AG04450 (cell line): ENCODE measurements at places on chromosomes 12 and 14.

DNA sequence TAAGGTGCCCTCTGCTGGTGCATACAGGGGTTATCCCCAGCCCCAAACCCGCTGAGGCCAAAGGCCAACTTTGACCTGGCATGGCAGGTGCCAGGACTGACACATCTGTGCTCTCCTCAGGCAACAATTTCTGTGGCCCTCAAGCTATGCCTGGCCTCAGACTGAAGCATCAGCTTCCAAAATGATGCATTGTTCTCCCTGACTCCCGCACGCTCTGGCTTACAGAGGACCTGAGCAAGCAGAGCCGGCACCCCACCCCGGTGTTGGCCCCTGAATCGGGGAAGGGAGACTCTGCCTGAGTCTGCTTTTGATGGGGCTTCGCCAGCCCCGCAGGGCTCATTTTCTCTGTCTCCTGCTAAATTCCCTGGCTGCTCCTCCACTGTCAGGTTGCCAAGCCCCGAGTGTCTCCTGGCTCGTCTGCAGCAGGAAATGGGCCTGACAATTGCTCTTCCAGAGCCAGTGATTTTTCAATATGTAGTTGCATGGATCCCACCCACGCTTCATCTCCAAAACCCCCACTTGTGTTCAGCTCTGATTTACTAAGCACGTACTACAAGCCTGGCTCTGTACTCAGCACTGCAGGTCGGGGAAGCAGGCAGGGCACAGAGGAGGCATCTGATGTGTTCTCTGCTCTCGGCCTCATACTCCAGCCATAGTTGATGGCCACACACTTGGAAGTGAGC, 126.1 kb downstream of the SLC38A6 start:
- no peak for DNase-seq

GRCh38 chr14:69580009-69580577, 5.4 kb upstream of the CCDC177 start:
- peak; percentile 91 for DNase-seq

DNA sequence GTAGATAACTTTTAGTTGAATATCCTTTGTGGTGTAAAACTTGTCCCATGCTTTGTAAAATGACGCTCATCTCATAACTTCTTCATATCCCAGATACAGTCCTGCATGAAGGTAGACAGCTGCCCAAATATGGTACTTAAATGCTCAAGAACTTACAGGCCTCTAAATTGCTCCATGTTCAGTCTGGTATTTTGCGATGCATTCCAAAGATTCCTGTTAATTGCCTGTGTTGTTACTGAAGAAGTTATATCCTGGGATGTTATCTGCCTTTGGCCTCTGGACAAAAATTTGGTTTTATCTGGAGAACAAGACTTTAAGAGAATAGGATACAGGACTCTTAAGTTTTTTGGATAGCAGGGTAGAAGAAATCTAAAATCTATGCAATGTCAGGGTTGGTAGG, 473.0 kb downstream of the PCNX1 start:
- no peak for DNase-seq

GRCh38 chr12:104215638-104216297, at the start of gene TXNRD1:
TSS of gene TXNRD1 (plus strand) at chr12:104215779. CDS start at chr12:104215803, 24 bp downstream.
- no peak for DNase-seq

- no peak for DNase-seq
Observed at GRCh38 chr12:15597125-15597830, 191.9 kb downstream of the EPS8 start.

DNA sequence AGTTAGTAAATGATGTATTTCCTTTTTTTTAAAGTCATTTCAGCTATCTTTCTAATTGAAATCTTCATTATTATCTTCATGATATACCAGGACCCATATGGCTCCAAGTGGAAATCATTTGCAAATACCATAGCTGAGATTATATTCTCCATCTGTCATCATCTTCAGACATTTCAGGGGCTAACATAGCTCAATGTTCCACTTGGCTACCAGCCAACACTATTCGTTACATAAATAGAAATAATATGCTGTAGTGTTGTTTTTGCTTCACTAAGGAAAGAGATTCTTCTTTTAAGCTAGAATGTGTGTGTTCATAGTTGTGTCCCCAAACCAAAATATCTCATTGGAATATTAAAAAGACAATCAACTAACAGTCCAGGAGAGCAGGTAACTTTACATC, 225.1 kb downstream of the DIO2 start:
- DNase-seq = no peak

DNA sequence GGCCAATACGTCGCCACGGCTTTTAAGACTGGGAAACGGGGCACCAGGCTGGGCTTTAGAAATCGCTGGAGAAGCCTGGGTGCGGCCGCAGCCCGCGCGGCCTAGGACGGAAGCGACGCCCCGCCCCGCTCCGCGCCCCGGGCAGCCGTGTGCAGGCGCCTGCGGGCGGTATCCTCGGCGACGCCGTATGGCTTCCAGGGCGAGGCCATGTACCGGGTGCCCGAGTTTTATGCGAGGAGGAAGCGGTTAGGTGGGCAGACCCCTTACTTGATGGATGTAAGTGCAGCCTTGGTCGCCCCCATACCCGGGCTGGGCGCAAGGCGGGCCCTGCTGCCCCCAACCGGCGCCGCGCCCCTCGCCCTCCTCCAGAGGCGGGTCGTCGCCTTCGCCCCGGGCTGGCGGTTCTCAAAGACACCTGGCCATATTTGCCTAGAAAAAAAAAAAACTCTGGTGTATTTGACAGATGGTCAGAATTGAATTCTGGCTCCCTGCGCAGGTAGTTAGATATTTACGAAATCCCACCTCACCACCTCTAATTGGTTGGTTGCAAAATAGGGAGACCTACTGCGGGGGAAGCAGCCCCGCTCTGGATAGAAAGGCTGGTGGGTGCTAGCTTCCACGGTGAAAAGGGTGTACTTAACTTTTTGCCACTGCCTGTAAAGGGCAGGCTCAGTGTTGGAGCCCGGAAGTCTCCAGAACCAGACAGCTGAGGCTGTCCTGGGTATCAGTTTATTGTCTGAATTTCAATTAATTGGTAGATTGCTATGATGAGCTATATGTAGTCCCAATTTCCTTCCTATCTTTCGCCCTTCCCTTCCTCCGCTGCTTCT, at the start of gene PPP1R36:
TSS of gene PPP1R36 (plus strand) at position 171 of the 830 bp plus-strand sequence. CDS start at position 208, 37 bp downstream.
- DNase-seq = no peak

GRCh38 chr12:123421314-123421713, 15.2 kb downstream of the RILPL2 start:
- DNase-seq = no peak

- no peak for DNase-seq
Observed at GRCh38 chr12:218728-219590, 5.0 kb upstream of the SLC6A12 start.

- no peak for DNase-seq
Observed at GRCh38 chr14:34722723-34723545, 8.5 kb upstream of the CFL2 start.

DNA sequence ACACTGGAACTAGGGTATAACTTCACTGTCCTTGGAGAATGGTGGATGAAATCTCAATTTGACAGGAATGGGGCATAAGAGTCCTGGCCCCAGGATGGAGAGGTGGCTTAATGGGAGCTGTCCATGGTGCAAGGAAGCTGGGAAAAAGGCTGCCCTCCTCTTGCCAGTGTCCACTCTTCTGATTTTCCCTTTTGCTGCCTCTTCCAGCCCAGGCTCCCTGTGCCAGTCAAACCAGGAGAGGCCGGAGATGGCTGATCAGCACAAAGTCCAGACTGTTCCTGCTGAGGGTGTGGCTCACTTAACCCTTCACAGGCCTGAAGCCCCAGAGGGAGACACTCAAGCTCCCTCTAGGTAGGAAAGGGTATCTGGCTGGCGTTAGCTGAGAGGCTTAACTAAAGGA, at the start of gene MYO1A:
TSS of gene MYO1A (minus strand) at position 240 of the 400 bp plus-strand sequence. CDS start 1,806 bp downstream, outside the sequence.
- no peak for DNase-seq

GRCh38 chr14:106843951-106844483, 1317.6 kb downstream of the TMEM121 start:
- no peak for DNase-seq
